ENCODE measurements at places on chromosomes 7 and 10.

GRCh38 chr10:125107166-125107949, 53.0 kb downstream of the CTBP2 start:
- DNase-seq = no peak

- DNase-seq = no peak
Measured at GRCh38 chr10:71392292-71392691, 4.4 kb upstream of the CDH23 start.

- DNase-seq = no peak
Measured at GRCh38 chr7:91518058-91518457, 253.8 kb downstream of the FZD1 start.

- DNase-seq = no peak
Measured at GRCh38 chr7:123757095-123757494, 8.3 kb upstream of the WASL start.

GRCh38 chr10:55091691-55092328, 290.8 kb upstream of the PCDH15 start:
- DNase-seq = no peak

DNA sequence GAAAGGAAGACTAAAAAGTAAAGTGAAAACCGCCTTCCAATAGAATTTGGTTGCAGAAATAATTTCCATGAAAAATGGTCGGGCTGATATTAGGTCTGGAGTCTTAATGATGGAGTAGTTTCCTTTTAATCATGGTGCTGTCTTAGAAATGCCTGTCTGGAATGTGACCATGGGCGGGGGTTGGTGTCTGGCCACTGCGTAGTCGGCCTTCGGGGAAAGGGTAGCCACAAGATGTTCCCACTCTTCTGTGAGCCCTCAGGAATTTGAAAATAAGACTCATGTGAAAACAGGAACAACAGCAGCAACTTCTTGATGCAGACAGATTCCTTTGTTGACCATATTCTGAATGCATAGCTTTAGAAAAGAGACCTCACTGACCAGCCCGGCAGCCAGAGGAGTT, 176.8 kb downstream of the KIAA1217 start:
- DNase-seq = no peak
